Activated B cell treated with CpG ODN at 0.5 μM for 24 hours (primary cell): ENCODE measurements at places on chromosomes 6 and 20. TPM values are rescaled to one million over a fixed set of nuclear protein-coding genes. Genes with fewer than 3 reads are reported as not detected.

LST1 gene
- total RNA-seq, result 7.8 and 8.4 TPM in 2 replicates

- DNase-seq, result no peak
Measured at GRCh38 chr6:72132427-72132826, 246.1 kb downstream of the RIMS1 start.

- DNase-seq, result no peak
Measured at GRCh38 chr20:19990850-19991249, 26.3 kb upstream of the NAA20 start.

GRCh38 chr20:24033151-24033550, 44.6 kb upstream of the GGTLC1 start:
- DNase-seq, result no peak
